ENCODE measurements at places on chromosomes 11 and 22.

DNA sequence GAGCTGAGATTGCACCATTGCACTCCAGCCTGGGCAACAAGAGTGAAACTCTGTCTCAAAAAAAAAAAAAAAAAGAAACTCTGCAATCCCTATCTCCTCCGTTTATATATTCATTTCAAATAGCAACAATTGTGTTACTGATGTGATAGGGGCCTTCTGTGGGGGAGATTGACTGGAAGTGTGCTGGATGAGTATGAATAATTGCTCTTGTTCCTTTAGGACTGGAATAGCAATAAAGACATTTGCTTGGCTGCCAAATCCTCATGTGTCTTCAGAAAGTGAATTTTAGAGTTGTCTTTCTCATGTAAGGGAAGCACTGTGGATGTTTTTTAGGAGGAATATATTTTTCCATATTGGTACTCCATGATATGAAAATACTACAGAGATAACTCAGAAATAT is 21.1 kb upstream of the ME3 start:
- no peak for DNase-seq

DNA sequence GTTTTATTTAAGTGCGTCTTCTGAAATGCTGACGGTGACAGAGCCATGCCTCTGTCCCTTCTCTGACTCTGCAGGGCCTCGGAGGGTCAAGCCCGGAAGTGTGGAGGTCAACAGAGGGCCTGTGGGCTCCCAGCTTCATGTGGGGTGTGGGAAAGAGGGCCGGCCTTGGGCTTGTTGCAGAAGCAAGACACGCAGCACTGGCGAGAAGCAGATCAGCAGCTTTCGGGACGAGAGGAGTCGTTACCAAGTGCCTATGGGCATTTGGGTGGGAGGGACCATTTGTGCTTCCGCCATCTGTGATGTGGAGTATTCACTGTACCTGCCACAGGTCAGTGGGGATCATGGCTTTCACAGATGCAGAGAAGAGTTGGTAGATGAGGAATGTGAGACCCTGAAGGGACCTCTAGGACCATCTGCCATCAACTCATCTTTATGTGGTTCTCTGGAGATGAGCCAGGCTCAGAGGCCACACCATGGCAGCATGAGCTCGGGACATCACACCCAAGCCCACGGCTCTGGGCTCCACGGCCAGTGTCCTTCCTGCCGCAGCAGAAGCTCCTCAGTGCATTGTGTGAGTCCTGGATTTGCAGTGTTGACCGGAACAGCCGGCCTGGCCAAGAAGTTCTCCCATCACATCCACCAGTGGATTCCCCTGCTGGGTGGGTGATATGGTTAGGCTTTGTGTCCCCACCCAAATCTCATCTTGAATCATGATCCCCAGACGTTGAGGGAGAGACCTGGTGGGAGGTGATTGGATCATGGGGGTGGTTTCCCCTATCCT is 590.7 kb downstream of the TBC1D22A start:
- DNase-seq, result no peak

DNA sequence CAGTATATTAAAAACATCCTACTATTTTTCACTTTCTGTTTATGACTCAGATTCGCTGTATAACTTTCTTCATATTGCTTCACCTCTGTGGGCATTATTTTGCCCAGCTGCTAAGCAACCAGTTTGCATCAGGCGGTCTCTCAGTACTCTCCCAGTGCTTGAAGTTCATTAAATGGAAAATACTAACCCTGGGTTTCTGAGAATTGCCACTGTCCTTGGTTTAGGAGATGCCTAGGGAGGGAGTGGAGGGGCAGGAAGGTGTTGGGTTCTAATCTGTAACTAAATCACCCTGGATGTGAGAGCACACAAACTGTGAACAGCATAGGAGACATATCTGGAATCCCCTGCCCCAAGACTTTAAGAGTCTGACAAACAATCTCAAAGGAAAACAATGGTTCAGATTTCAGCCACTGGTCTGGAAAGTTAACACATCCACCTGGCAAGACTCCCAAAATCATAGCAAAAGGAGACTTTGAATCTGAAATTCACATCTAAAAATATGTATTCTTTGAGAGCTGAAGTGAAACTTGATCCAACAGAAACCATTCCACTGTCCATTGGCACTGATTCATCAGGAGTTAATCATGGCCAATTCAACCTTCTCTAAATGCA is 540.0 kb downstream of the SOX6 start:
- no peak for DNase-seq

DNA sequence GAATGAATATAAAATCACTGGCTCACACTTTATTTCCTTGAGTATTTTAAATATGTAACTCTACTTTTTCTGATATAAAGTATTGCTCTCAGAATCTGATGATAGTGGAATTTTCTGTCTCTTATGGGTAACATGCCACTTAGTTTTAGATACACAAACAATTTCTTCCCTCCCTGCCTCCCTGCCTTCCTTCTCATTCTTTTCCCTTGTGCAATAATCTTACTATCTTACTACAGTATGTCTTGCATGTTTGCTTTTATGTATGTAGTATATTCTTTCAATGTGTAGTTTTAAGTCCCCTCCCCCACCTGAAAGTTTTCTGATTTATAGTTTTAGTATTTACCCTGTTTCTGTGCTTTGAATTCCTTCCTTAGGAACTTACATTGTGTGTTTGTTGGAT is 48.4 kb downstream of the INSC start:
- DNase-seq, result no peak

GRCh38 chr11:22920939-22921565 is 60.8 kb upstream of the CCDC179 start:
- DNase-seq, result no peak

DNA sequence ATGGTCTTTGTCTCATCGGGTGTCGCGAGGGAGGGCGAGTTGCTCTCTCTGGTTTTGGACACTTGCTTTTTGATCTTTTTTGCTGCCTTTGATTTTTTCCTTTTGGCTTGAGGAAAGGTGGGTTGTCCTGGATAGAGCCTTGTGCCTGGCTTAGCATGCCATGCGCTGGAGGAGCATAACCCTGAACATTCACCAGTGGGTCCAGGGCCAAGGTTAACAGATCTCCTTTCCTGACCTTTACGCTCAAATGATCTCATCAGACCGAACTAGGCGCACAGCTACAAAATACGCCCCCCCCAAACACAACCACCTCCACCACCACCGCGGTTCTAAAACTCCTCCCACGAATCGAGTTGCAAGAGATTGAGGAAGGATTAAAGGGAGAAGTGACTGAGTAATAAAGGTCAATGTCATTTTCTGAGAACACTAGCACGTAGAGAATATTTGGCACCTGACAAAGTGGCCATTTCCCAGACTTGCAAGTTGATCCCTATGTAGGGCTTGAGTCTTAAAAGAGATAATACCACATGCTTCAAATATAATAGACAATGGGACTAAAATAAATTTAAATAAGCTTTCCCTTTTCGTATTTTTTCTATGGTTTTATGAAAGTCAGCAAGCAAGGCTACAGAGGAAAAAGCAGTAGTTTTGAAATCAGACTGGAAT is 48.7 kb upstream of the CADM1 start:
- no peak for DNase-seq

DNA sequence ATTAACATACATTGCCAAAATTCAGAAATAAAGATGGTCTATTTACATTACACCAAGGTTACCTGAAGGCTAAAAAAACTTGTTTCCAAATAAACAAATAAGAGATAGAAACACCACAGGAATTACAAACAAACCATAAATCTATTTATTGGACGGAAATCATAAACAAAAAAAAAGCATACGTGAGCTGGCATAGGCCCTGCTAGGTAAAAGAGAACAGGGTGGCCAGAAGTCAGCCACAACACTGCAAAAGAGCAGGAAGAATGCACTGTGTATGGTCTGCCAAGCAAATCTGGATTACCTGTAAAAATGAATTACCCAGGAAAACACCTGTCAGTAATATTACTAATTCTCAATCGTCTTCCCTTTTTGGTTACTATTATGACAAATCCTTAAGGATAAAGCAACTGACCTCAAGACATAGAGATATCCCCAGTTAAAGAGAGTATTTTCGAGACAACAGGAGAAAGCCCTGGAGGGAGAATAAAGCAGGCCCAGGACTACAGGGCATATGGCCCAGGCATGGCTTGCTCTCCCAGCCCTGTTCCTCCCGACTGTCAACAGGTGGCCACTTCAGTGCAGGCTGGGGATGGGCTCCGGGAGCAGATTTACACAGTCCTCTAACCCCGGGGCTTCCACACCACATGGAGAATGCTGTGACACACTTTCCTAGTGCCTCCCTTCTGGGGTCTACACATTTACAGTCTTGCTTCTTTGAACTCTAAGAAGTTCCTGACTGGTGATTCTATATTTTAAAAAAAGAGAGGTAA is 18.0 kb downstream of the PPP2R1B start:
- no peak for DNase-seq

DNA sequence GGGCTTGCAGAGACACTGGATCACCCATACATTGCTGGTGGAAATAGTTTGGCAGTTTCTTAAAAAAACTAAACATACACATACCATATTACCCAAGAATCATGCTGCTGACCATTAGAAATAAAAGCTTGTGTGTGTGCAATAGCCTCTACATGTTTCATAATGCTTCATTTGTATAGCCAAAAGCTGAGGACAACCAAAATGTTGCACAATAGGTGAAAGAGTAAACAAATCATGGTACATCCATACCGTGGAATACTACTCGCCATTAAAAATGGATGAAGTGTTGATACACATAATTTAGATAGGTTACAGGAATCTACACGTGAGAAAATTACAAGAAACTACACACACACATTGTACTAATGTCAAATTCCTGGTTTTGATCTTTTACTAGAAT is 6.5 kb downstream of the KBTBD3 start:
- DNase-seq, result no peak

DNA sequence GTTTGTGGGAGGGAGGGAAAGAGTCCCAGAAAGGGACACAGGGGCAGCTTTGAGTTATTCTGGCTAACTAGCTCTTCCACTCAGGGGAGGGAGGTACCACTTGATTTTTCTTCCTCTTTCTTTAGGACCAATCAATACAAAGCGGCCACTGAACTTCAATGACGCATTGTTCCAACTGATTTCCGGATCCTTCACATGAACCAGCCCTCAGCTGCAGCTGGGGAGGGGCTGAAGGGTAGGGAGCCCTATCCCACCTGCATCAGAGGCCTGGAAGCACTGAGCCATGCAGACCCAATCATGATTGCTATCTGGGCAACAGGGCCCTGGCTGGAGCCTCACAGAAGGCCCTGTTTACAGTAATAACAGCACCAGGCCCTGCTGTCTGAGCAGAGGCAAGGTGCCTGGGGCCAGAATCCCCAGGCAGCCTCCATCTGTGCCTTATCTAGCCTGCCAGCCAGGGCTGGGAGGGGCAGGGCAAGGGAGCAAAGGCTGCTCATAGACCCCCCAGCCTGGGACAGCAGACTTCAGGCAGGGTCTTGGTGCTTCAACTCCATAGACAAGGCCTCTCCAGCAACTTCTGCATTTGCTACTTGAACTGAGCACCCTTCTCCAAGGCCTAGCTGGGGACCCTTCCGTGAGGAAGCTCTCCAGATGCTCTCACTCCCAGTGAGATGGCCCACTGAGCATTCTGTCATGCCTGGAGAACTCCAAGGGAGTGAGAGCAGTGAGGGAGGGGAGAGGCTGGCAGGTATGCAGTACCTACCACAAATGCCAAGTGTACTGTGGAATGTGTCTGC is 22.5 kb downstream of the CLPB start:
- no peak for DNase-seq

GRCh38 chr22:41777749-41778425 is 22.6 kb upstream of the CCDC134 start:
- DNase-seq, result no peak

GRCh38 chr11:22657101-22657694 is 9.2 kb upstream of the GAS2 start:
- no peak for DNase-seq

DNA sequence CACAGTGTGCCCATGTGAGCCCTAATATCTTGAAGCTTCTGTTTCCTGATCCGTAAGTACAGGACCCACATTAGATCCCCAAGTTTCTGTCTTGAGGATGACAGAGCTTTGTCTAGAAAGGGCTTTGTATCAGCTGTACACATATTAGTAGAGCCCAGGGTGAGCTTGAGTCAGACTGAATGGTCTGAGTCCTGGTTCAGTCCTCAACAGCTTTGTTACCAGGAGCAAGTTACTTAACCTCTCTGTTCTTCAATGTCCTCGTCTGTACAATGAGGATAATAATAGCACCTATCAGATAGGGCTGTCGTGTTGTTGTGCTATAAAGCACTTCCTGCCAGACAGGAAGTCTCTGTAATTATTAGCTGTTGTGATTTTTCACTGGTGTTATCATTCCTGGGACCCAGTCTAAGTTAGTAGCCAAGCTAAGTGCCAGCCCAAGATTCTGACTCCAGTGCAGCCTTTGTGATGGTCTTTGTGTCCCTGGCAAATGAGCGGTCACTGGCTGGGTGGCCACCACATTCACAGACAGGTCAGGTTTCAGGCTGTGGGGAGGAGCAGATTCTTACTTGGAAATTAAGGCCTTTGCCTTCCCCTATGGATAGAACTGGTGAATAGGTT is 6.8 kb downstream of the TOM1 start:
- no peak for DNase-seq

DNA sequence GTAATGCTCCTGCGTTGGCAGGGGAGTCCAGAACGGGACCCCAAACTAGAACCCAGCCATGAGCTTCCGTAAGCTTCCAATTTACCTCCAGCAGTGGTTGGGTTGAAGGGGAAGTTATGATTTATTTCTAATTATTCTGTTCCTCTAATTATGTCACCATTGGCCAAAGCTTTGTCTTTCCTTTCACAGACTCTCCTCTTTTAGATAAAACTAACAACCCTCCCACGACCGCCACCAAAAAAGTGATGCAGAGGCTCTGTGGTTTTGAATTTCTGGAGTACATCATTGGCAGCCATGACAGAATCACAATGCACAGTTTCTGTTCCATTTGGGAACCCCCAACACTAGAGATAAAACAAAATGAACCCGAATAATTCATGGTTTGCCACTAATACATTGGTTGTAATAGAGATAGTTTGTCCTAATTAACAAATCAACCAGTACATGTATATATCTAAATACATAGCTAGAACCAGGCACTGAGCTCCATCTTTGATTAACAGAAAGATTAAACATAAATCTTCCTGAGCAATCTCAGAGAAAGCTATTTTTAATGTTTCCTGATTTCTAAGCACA is 64.3 kb downstream of the ETS1 start:
- peak; percentile 86 for DNase-seq

DNA sequence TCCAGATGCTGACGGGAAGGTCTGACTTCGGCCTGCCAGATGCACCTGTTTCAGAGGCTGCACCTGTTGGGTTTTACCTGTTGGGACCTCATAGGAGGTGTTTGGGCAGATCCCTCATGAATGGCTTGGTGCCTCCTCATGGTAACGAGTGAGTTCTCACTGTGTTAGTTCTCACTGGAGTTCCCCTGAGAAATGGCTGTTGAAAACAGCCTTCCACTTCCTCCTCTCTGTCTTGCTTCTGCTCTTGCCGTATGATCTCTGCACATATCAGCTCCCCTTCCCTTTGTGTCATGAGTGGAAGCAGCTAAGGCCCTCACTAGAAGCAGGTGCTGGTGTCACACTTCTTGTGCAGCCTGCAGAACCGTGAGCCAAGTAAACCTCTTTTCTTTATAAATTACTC is 207.6 kb upstream of the SEZ6L start:
- no peak for DNase-seq

DNA sequence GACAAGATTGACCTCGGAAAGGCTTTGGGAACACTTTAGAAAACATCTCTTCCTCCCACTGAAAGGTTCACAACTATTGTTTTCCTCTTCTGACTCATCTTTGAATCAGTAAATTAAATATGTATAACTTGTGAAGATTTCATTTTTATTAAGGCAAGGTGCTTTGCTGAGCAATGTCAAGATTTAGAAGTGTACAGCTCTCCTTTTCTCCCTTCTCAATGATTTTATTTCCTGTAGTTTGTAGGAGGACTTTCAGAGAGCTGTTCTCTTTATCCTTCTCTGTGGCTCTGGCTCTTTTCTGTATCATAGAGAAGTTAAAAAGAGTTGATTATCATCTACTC is 594.2 kb downstream of the METTL15 start:
- DNase-seq, result no peak

- peak; percentile 80 for DNase-seq
Measured at GRCh38 chr22:36757668-36758211, 18.2 kb downstream of the IFT27 start.

All from stimulated activated CD4-positive, alpha-beta T cell treated with anti-CD3 and anti-CD28 coated beads, Interleukin-4, amount 100 ng/mL, for 24 hours (primary cell).